ENCODE measurements at places on chromosomes 3 and 15. TPM values are rescaled to one million over a fixed set of nuclear protein-coding genes. Genes with fewer than 3 reads are reported as not detected.

DNA sequence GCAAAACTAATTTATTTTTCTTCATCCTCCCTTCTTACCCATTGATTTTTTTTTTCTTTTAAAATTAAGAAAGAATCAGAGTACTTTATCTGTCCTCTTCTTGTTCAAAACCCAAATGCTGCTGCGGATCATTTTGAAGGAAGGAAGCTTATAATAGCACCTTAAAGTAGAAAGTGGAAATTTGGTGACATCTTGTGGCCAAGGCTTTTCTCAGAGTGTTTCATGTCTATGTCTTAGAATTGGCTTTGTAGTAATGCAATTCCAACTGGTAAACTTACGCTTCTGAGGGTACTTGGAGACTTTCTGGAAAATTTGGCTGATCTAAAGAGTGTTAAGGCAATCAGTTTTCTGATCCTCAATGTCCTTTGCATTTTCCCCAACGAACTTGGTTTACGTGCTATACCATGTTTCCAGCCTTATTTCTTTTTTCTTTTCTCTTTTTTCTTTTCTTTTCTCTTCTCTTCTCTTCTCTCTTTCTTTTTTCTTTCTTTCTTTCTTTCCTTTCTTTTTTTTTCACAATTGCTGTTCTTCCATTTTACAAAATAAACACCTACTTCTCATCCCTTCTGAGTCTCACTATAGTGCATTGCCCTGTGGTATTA, 30.7 kb downstream of the C3orf38 start:
- no peaks in the 10 kb centered on the region for H3K4me1 ChIP-seq
- H3K27ac ChIP-seq: no peak overlapping the region
- H3K4me3 ChIP-seq: no peak overlapping the region
- no peaks in the 10 kb centered on the region for H3K27me3 ChIP-seq
- no peak for DNase-seq
- H3K36me3 ChIP-seq: no peaks in the 10 kb centered on the region

DNA sequence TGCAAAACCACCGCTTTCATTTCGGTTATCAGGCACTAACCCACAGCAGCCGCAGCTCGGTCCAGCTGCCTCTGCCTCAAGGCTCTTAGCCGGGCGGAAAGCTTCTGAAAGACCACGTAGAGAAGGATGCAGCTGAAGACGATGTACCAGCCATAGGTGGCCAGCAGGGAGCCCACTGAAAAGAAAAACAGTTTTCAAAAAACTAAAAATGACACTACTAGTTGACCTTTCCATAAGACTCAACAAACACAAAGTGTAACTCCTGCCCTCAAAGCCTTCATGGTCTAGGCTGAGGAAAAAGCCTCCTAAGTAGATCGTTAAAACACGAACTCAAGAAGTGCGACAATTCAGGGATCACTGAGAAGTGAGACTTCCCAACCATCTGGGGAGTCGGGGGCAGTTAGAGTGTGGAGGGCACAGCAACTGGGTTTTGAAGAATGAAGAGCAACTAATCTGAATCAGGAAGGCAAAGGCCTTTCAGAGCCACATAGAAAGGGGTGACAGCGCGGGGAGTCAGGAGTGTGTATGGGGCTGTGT, 716 bp downstream of the SELENOS start:
- DNase-seq: no peak
- H3K36me3 ChIP-seq: no peaks in the 10 kb centered on the region
- no peaks in the 10 kb centered on the region for H3K27me3 ChIP-seq
- H3K4me3 ChIP-seq: peak overlapping the region; percentile 52

GRCh38 chr3:47291158-47291753, 8.5 kb downstream of the KLHL18 start:
- H3K4me3 ChIP-seq: no peak overlapping the region
- no peak for DNase-seq
- no peaks in the 10 kb centered on the region for H3K4me1 ChIP-seq
- H3K27me3 ChIP-seq: no peaks in the 10 kb centered on the region

GRCh38 chr3:144875211-144875610, 903.6 kb downstream of the DIPK2A start:
- H3K27me3 ChIP-seq: no peaks in the 10 kb centered on the region
- no peaks in the 10 kb centered on the region for H3K4me1 ChIP-seq
- no peak for DNase-seq
- H3K36me3 ChIP-seq: no peaks in the 10 kb centered on the region
- H3K27ac ChIP-seq: no peak overlapping the region

DNA sequence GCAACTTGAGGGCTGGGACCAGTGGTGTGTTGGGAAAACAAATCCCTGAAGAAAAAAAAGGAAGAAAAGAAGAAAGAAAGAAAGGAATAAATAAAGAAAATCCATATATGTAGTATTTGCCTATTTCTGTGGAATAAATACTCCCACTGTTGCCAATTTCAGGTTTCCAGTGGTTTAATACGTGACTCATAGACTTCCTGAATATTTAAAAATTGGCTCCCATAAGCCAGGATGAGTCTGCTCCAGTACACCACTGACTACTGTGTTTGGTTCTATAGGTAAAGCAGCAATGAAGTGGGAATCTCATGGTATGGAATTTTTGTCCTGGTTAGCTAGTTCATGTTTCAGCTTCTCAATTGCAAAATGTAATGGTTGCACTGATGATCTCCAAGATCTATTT, 31.6 kb downstream of the PYDC2 start:
- H3K4me1 ChIP-seq: no peaks in the 10 kb centered on the region
- no peak overlapping the region for H3K4me3 ChIP-seq
- H3K27ac ChIP-seq: no peak overlapping the region
- H3K27me3 ChIP-seq: no peaks in the 10 kb centered on the region

- no peaks in the 10 kb centered on the region for H3K27me3 ChIP-seq
- no peak overlapping the region for H3K27ac ChIP-seq
- no peak overlapping the region for H3K4me3 ChIP-seq
- DNase-seq: no peak
- no peaks in the 10 kb centered on the region for H3K4me1 ChIP-seq
Observed at GRCh38 chr15:50860824-50861223, 47.7 kb upstream of the AP4E1 start.

GRCh38 chr15:60091157-60091556, 87.0 kb downstream of the FOXB1 start:
- no peaks in the 10 kb centered on the region for H3K27me3 ChIP-seq
- no peak overlapping the region for H3K4me3 ChIP-seq
- no peaks in the 10 kb centered on the region for H3K4me1 ChIP-seq
- H3K27ac ChIP-seq: no peak overlapping the region
- no peak for DNase-seq

DNA sequence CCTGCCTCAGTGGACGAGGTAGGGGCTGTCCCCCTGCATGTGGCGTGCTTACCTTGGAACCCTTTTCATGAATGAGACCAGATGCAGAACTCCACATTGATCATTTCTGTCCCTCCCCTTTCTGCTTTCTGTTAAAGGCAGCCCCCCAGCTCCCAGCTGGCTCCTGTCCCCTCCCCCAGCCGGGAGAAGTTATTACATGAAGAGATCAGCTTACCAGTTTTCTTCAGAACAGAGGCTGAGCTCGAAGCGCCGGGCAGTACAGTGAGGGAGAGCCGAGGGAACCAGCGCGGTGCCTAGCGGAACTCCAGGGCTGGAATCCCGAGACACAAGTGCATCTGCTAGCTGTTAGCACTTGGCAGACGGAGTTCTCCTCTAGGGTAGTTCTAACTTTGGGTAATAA, 263.3 kb upstream of the NR2E3 start:
- no peaks in the 10 kb centered on the region for H3K36me3 ChIP-seq
- H3K27me3 ChIP-seq: no peaks in the 10 kb centered on the region
- no peak overlapping the region for H3K4me3 ChIP-seq
- peak; percentile 30 for DNase-seq
- H3K27ac ChIP-seq: no peak overlapping the region

GRCh38 chr3:151912028-151912427, 38.6 kb downstream of the SUCNR1 start:
- H3K27ac ChIP-seq: no peak overlapping the region
- no peaks in the 10 kb centered on the region for H3K27me3 ChIP-seq
- H3K4me1 ChIP-seq: no peaks in the 10 kb centered on the region
- no peak overlapping the region for H3K4me3 ChIP-seq
- no peaks in the 10 kb centered on the region for H3K36me3 ChIP-seq
- DNase-seq: no peak

DNA sequence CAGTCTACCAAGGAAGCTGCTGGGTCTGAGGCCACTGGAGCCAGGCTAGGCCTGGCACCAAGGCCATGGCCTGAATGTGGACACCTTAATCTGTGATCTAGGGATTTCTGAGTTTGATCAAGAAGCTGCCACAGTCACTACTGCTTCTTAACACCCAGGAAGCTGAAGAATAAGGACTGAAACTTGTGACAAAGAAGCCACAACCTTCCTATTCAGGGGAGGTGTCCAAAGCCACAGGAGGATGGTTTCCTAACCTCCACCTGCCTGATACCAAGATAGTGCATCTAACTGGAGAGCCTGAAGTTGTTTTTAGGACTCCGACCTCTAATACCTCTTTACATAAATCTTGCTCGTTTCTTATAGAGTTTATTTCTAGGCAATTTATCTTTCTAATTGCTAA, 5.5 kb upstream of the ANO10 start:
- H3K4me3 ChIP-seq: no peak overlapping the region
- H3K27me3 ChIP-seq: no peaks in the 10 kb centered on the region
- H3K27ac ChIP-seq: no peak overlapping the region
- no peak for DNase-seq
- no peaks in the 10 kb centered on the region for H3K4me1 ChIP-seq

GRCh38 chr3:16151109-16151508, 23.4 kb upstream of the GALNT15 start:
- H3K36me3 ChIP-seq: no peaks in the 10 kb centered on the region
- H3K27me3 ChIP-seq: no peaks in the 10 kb centered on the region
- peak; percentile 55 for DNase-seq
- H3K4me1 ChIP-seq: no peaks in the 10 kb centered on the region
- H3K4me3 ChIP-seq: no peak overlapping the region

MYZAP gene
- 7.7 TPM for total RNA-seq

TAMM41 gene
- 31.8 TPM for total RNA-seq
